Activated CD8-positive, alpha-beta memory T cell treated with anti-CD3 and anti-CD28 coated beads, Interleukin-2, amount 50 U/mL, for 4 hours (primary cell): ENCODE measurements at places on chromosomes 7 and 10.
A peak's percentile ranks its signal among the peaks of the same experiment; 100 is the strongest.

GRCh38 chr10:77004917-77005564, 632.6 kb downstream of the KCNMA1 start:
- no peak for DNase-seq

- DNase-seq = no peak
Observed at GRCh38 chr7:134920026-134920753, 66.1 kb upstream of the AGBL3 start.

DNA sequence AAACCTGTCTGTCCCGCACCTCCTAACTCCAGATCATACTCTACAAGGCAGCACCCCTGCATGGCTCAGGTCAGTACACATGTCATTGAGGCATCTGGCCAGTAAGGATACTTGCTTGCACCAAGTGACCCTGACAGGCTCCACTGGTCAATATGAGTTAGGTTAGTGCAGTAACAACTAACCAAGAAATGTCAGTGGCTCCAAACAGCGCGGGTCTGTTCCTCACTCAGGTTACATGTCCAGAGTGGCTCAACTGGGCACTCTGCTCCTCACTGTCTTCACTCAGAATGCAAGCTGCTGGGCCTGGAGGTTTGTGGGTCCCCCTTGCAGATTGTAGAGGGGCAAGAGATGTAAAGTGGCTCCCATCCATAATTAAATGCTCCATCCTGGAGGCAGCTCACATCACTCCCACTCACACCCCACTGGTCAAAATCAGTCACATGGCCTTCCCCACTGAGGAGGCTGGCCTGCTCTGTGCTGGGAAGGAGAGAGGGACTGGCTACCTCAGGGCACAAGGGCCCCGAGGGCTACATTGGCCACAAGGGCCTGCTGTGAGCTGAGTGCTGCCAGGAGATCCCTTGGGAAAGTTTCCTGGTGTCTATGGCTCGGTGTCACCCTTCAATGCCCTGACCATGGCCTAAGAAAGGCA, 109.1 kb upstream of the GDF10 start:
- DNase-seq = no peak

DNA sequence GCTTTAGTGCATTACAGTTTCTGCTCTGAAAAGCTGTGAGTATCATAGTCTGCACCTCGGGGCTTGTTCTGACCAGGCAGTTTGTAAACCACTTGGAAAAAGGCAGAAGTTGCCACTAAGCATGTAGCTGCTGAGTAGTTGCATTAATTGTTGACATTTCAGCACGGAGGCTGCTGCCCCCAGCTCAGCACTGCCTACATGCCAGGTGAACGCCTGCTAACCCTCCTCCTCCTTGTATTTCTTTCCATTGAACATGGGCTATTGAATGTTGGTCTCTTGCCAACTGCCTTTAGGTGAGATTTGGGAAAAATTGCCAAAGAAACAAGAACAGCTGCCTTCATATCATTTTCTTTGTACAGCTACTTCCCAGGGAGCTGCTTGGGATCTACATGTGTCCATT, 164.2 kb downstream of the RAPGEF5 start:
- no peak for DNase-seq

DNA sequence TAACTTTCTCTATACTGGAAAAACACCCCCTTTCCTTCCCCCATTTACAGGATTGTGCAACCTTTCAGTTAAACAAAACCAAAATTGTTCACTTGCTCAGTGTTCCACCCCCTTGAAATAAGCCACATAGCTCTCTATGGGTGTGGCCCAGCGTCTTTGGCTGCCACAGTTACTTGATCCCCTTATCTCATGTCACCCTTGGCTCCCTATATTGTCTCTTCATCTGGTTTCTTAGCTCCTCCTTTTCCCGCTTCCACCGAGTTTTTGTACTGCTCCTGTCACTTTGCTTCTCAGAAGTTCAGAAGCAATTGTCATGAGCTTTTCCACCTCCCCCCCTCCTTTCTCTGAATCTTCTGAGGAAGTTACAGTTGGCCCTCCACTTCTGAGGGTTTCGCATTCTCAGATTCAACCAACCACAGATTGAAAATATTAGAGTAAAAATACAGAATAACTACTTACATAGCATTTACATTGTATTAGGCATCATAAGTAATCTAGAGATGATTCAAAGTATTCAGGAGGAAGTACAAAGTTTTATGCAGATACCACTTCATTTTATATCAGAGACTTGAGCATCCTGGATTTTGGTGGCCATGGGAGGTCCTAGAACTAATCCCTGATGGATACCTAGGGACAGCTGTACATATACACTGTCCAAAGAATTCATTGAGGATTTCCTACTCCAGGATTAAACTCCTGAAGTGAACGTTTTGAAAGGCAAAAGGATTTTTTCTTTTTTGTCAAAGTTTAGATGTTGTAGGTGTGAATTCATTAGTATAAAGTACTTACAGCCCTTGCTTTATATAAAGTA, 60.4 kb downstream of the ADD3 start:
- no peak for DNase-seq

DNA sequence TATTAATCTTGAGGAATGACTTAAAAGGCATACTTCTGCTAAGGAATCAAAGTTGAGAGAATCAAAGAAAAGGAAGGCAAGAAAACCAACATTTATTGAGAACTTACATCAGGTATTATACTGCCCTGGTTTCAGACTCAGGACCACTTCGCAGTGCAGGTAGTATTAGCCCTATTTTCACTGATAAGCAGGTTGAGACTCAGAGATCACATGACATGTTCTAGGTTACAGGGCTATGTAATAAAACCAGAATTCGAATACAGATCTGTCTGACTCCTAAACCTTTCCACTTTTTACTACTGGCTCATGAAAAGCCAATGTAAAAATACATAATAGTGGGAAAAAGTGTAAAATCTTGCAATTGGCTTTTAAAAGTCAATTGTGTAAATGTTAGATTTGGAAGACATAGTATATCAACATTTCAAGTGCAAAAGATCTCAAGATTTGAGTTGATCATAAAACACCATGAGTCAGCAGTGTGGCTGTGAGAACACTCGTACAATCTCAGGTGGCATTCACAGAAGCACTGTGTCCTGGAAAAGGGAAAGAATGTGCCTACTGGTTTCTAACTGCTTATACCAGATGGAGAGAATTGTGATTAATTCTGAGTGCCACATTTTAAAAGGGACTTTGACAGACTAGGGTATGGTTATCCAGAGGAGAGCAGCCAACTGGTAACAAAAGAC, 195.8 kb upstream of the MKLN1 start:
- no peak for DNase-seq

GRCh38 chr10:93143281-93143680, 69.6 kb downstream of the CYP26A1 start:
- no peak for DNase-seq

DNA sequence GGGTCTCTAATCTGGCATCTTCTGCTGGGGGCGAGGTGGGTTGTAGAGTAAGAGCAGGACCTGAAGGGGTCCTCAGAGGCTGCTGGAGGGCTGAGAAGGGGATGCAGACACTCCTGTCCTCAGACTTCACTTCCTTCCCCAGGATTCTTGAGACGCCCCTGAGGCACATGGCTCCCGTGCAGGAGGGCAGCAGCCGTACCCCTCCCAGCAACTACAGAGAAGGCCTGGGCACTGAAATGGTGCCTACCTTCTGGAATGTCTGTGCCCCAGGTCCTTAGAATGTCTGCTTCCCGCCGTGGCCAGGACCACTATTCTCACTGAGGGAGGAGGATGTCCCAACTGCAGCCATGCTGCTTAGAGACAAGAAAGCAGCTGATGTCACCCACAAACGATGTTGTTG, 52.0 kb downstream of the VWA2 start:
- no peak for DNase-seq

DNA sequence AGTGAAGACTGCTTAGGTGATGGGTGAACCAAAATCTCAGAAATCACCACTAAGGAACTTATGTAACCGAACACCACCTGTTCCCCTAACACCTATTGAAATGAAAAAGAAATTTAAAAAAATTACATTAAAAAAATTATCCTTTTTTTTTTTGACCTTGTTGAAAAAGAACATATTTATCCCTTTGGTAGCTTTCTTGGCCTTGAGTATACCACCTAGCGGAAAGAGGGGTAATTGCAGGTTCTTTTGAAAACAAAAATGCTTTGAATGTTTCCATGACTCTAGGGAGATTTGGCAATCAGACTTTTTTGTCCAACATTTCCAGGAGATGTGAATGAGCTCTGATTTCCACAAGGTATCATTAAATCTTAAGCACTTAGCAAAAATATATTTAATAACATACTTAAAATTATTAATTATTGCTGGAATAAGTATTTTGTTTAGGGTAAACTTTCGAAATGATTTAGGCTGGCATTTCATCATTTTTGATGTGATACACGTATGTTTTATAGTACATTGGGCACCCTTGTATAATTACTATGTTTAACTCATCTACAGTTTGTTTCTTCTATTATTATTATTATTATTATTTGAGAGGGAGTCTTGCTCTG, 47.0 kb upstream of the ELMO1 start:
- no peak for DNase-seq

DNA sequence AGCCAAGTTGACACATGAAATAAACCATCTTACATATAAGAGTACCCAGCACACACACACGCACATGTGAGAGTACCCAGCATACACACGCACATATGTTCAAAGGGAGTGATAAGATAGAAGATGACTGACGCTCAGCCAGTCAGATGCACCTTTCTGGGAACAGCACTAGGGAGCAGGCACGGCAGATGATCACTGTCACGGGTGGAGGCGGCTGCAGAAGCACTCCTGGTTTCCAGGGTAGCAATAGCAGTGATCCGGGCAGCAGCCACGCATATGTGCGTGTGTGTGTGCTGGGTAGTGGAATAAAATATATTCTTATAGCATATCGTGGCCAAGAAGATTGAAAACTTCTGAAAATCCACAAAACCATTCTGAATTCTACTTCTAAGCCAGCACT, 85.8 kb upstream of the NAMPT start:
- no peak for DNase-seq

DNA sequence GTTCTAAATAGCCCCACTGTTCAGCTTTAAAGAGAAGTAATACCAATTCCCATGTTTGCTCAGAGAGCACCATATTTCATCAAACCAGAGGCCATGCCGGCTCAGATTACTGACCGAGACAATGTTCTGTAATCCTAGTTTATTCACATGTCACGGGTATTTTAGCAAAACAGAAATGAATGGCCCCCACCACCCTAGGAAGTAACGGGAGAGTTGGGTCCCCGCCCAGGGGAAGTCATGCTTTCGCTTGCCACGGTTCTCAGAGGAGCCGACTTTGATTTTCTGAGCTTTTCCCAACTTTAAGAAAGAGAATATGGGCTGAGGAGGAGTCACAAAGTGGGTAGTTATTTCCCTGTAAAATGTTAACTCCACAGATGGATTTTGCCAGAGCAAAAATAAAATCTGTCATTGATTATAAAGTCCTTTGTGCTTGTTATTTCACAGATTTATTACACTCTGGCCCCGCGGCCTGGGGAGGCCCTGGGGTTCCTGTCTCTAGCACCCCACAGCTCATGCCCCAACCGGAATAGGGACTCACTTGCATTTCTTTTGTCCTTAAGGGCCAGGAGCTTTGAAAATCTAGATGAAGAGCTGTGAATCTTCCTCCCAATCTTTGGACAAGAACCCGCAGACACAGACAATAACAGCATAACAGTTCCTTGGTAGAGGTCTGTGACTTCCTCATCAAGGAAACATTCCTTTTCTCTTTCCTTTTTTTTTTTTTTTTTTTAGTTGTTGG, 3.7 kb upstream of the GDF10 start:
- DNase-seq = no peak

- peak; percentile 44 for DNase-seq
Observed at GRCh38 chr10:22712956-22713852, 1.2 kb downstream of the PIP4K2A start.

DNA sequence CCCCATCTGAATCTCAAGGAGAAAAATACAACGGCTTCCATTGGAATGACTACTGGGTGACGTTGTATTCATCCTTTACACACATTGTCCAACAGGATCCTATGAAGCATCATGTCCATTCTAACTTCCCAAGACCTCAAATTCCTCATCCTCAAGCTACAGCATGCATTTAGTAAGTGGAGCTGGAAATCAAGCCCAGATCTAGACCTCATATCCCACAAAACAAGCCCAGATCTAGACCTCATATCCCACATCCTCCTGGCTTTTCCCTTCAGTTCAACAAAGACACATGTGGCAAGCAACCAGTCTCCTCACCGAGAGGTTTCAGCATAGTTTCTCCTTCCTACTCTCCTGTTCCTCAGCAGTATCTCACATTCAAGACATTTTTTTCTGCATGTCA, 12.2 kb downstream of the IGF2BP3 start:
- DNase-seq = no peak

DNA sequence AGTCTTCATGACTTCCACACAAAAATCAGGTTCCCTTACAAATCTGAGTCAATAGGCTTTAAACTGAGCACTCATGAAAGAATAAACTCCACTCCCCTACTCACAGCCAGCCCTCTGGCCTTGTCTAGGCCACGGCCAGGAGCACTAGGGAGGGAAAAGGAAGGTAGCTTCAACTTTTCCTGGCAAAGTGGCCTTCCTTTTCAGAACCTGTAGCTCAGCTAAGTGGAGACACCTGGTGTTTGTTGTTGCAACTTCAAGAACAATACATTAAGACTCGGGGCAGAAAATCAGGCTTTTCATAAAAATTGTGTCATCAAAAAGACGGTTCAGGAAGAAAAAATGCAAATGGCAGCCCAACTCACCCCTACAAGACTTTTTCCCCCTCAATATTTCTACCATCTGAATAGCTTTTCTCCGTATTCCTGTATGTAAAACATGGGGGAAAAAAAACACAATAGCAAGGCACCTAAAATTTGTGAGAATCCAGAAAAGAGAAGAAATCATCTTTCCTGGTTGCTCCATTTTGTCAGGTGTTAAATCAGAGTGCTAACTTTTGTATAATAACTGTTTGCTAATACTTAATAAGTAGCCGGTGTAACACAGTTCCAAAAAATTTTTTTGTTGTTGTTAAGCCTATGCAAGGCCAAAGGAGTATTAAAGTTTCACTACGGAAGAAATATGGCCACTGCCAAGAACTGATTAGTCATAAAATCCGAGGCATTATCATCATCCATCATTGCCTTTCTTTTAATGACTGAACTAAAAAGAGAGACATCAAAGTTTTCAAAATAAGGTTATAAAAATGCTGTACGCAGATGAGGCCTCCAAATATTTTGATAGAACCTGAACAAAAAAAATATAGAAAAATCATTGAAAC, 66.2 kb upstream of the ARID5B start:
- no peak for DNase-seq

GRCh38 chr10:112059220-112059619, 124.3 kb downstream of the GPAM start:
- no peak for DNase-seq

DNA sequence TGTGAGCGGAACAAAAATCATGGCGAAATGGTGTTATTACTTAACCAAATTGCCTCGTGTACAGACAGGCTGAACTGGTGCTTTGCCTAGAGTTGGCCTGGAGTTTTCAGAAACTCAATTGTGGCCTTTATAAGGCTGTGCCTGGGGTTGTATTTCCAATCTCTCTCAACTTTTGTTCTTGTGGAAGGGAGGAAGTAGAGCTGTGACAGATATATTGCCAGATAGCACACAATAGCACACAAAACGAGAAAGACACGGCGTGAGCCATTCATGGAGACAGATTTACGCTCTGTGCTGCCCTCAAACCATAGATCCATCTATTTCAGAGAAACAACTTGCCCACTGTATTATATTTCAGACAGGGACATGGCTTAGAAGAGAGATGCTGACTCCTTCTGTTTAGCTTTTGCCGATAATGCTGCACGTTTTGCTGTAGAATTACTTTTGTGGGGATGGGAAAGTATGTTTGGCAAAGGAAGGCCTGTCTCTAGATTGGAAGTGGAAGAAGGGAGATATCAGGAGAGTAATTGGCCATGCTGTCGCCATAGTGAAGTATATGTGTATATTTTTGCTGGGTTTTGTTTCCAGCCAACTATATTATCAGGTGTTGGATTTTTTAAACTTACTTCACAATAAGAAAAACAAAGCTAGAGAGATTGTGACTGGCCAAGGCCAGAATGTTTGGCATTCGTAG, 80.4 kb downstream of the AUTS2 start:
- DNase-seq = no peak
